Stimulated activated CD4-positive, alpha-beta T cell treated with anti-CD3 and anti-CD28 coated beads, Interleukin-4, amount 100 ng/mL, for 1 hour (primary cell): ENCODE measurements at places on chromosomes 16 and 17.

DNA sequence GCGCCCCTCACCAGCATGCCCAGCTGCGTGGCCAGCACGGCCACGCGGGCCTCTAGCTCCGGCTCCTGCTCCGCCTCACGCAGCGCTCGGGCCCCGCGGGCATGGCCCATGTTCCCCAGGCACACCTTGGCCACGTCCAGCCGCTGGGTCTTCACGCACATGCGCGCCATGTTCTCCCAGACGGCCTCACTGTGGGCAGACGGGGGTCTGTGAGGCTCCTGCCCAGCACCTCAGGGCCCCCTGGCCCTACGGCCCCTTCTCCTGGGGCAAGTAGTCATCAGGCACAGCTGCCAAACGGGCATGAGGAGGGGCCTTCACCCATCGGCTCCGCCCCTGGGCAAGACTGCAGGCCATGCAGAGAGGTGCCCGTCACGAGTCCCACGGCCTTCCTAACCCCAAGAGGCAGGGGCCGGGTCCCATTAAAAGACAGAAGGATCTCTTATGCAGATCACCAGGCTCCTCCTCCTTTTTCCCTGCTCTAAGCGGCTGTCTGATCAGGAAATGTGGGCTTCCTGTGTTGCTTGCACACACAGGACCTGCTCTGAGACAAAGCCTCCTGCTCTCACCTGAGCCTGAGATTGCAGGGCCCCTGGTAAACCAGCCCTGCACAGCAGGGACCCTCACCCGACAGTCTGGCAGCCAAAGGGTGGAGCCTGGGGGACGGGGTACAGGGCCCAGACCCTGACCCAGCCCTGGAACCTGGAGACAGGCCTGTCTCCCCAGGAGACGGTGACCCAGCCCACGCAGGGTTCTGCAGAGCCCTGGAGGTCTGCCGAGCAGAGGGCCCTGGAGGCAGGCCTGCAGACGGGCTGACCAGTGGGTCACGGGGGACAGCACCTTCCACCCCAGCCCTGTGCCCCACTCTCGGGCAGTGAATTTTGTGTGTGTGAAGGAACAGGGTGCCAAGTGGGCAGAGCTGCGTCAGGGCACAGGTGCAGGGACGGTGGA lies 6.6 kb upstream of the TMEM204 start:
- DNase-seq, result no peak

- no peak for DNase-seq
These were observed 386.5 kb upstream of the RBFOX1 start for GRCh38 chr16:6946106-6946505.

DNA sequence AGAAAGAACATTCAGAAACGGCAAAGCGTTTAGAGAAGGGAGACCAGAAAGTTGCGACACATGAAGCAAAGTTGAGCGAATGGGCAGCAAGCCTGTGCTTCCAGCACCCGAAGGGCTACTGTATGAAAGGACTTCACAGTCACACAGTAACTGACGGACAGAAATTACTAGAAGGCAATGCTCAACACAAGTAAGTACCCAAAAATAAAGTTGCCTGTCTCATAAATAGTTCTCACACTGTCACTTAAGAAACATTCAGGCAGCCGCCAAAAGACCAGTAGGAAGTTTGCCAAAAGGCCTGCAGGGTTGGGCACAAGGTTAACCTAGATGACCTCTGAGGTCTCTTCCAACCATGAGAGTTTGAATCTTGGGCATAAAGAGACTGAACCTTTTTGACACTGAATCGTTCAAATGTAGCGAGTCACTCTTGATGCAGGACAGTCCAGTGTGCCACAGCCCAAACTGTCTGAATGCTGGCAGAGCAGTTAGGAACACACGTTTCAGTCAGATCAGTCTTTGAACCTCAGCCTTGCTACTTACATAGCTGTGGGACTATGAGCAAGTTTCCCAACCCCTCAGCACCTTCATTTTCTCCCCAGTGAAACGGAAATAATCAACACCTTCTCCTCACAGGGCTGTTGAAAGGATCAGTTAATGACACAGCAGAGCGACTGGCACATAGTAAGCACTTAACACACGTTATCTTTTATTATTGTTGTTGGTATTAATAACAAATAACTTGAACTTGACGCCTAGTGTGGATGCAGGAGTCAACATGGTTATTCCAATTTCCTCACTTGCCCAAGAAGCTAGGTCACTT lies 10.4 kb downstream of the NCBP3 start:
- DNase-seq, result no peak

DNA sequence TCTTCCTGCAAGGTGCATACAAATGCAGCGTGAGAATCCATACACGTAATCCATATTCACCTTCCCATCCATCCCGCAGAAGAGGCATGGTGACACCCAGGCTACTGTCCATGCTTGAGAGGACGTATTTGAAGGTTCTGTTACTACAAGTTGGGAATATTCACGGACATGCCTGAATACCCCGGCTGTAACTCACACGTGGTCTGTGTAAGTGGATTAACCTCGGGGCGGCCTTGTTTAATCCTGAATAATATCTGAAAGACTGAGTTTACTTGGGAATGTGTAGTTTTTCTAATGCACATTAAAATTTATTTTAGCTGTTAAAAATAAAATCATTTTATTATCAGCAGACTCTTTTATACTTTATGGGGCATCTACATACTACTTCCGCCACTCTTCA lies 13.1 kb downstream of the CPSF4L start:
- no peak for DNase-seq

DNA sequence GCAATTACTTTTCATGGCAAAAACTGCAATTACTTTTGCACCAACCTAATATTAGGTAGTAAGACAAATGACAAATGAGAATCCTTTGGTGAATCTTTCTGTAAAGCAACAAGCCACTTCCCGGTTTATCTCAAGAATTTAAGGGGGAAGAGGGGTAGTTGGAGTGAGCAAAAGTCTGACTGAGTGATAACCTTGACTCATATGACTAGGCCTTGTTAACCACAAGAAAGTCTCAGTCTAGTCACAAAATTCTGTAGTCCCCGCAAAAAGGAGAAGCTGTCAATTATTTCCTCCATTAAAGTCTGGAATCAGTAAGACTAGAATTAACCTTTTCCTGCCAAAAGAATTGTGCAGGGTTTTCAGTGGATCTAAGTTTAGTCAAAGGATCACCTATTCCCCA lies 72.2 kb upstream of the GNAO1 start:
- DNase-seq, result no peak

GRCh38 chr16:82755570-82756282 lies 129.0 kb downstream of the CDH13 start:
- no peak for DNase-seq

GRCh38 chr17:47707056-47707804 lies 13.3 kb downstream of the TBKBP1 start:
- DNase-seq, result no peak

DNA sequence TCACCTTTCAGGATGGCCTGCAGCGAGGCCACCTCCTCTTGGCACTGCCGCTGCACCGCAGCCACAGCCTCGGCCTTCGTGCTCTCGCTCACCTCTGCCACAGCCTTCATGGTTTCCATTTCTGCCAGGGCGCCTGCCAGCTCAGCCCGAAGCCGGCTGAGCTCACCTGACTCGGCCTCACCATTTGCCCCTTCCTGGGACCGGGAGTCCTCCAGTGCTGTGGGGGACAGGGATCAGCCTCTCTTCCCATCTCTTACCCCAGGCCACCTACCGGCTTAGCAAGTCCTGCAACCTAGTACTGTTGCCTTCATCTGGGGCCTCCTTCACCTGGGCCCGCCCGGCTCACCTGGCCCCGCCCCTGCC lies 658 bp downstream of the RABEP2 start:
- no peak for DNase-seq

DNA sequence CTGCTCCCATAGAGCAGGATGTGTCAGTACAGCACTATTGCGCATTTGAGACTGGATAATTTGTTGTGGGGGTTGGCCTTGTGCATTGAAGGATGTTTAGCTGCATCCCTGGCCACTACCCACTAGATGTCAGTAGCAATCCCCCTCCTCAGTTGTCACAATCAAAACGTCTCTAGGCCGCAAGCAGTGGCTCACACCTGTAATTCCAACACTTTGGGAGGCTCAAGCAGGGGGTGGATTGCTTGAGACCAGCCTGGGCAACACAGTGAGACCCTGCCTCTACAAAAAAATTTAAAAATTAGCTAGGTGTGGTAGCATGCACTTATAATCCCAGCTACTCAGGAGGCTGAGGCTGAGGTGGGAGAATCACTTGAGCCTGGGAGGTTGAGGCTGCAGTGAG lies 48.4 kb downstream of the CENPV start:
- no peak for DNase-seq

- DNase-seq, result no peak
These were observed 45.2 kb downstream of the XPO6 start for GRCh38 chr16:28166394-28167208.

GRCh38 chr17:28473542-28473941 lies at the start of gene SLC13A2:
Gene SLC13A2, plus strand, starts transcription at chr17:28473644. Its CDS starts 69 bp downstream, at chr17:28473713.
- DNase-seq, result no peak

- DNase-seq, result no peak
These were observed 73.2 kb upstream of the AKTIP start for GRCh38 chr16:53576210-53576609.

- DNase-seq, result peak; percentile 19
These were observed 535 bp upstream of the AURKB start for GRCh38 chr17:8210761-8211458.

- DNase-seq, result no peak
These were observed 65.1 kb upstream of the TNRC6C start for GRCh38 chr17:77893144-77894044.

- DNase-seq, result no peak
These were observed 53.4 kb downstream of the NUP93 start for GRCh38 chr16:56783344-56783743.

DNA sequence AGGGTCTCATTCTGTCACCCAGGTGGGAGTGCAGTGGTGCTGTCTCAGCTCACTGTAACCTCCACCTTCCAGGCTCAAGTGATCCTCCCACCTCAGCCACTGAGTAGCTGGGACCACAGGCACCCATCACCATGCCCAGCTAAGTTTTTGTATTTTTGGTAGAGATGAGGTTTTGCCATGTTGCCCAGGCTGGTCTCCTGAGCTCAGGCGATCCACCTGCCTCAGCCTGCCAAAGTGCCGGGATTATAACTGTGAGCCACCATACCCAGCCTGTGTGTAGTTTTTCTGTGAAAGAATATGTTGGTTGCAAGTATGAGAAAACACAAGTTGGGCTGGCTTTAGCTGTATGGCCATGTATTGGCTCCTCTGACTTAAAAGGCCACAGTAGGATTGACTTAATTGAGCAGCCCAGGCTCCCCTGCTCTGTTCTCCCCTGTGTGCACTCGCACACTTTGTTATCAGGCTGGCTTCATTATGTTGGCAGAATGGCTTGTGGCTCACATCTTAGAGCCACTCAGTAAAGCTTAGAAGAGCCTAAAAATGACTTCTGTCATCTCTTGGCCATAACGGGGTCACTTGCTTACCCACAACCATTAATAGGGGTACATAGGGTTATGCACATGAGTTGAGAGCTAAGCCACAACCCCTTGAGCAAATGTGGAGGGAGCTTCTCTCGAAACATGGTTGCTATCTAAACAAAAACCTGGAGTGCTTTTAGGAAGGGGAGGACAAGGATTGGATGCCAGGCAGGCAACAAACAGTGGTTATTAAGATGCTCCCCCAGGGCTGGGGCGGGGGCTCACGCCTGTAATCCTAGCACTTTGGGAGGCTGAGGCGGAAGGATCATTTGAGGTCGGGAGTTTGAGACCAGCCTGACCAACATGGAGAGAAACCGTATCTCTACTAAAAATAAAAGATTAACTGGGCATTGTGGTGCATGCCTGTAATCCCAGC lies 6.1 kb downstream of the HAPSTR1 start:
- DNase-seq, result no peak

DNA sequence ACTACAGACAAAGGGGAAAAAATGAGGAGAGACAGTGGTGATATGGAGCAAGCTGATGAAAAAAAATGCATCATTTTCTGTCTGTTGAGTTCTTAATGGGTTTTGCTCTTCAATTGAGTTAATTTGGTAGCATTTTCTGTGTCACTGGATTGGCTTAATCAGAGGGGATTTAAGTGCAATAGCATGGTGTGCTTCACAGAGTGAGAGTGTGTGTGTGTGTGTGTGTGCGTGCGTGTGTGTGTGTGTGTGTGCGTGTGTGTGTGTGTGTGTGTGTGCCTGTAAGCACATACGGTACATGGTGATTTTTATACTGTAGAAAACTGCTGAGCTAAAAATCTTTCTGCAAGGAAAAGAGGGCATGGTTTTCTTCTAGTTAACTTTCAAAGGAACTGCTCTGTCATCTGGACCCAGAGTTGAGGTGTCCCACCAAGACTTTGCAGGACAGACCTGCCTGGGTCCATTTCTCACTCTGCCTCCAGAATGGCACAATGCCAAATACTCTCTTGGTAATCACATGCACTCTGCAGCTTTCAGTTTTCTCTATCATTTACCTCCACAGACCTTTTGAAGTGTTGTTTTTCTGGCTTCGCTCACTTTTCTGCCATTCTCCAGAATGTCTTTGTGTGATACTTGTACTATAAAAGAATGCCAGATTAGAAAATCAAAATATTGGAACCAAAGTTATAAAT lies 952.6 kb upstream of the SOX9 start:
- no peak for DNase-seq

DNA sequence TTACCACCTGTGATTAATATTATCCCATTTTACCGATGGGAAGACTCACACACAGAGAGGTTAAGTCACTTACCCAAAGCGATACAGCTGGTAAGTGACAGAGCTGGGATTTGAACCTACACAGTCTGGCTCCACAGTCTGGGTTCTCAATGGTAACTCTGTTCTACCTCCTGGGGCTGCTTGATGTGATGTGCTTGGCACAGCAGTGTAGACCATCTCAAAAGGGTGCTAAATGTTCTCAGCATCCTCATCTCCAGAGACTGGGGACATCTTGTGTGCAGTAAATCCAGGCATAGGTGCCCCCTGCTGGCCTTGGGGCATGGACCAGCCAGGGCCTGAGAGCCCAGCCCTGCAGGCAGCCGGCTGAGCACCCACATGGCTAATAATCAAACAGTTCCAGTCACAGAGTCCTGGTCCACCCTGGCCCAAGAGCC lies 15.4 kb upstream of the KATNB1 start:
- peak; percentile 43 for DNase-seq

DNA sequence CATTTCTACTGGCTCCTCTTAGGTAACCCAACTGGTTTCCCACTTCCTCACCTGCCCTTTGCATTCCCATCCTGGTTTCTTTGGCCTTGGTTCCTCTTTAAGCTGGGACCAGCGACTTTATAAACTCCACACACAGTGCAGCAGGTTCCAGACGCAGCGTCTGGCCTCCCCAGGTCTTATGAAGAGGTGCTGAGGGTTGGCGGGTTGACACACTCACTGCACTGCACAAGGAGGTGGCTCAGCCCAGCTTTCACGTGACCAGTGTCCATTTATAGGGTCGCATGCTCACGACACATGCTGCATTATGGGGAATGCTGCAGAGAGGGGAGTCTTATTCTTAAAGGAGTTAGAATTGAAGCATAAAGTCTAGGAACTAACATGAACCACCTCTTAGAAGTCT lies 70.8 kb downstream of the ZFHX3 start:
- no peak for DNase-seq

DNA sequence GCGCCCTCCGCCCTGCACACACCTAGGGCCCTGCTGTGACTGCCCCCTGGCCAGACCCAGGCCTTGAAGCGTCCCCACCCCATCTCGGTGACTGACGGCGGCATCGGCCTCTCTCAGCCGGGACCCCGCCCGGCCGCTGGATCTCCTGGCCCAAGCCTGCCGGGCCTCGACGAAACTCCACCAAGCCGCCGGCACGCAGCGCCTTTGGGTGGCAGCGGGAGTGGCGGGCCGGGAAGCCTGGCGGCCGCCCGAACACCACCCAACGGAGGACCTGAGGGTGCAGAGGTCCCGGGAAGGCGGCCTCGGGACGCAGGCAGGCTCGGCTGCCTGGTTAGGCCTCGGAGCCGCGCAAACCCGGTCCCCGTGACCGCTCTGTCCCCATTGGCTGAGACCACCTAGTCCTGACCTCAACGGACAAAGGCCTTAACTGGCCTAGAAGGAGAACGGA lies 12.0 kb upstream of the TMEM97 start:
- no peak for DNase-seq

GRCh38 chr16:73915140-73915539 lies 381.5 kb upstream of the PSMD7 start:
- DNase-seq, result no peak
